ENCODE measurements at places on chromosomes 6 and 20.

DNA sequence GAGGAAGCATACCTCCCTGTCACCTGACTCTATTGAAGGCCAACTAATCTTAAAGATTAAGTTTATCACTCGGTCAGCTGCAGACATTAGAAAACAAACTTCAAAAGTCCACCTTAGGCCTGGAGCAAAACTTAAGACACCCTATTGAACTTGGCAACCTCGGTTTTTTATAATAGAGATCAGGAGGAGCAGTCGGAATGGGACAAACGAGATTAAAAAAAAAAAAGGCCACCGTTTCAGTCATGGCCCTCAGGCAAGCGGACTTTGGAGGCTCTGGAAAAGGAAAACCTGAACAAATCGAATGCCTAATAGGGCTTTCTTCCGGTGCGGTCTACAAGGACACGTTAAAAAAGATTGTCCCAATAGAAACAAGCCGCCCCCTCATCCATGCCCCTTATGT lies 7.2 kb upstream of the PRR18 start:
- DNase-seq, result no peak

- DNase-seq, result no peak
Observed at GRCh38 chr20:10707068-10707467, 33.3 kb upstream of the JAG1 start.

DNA sequence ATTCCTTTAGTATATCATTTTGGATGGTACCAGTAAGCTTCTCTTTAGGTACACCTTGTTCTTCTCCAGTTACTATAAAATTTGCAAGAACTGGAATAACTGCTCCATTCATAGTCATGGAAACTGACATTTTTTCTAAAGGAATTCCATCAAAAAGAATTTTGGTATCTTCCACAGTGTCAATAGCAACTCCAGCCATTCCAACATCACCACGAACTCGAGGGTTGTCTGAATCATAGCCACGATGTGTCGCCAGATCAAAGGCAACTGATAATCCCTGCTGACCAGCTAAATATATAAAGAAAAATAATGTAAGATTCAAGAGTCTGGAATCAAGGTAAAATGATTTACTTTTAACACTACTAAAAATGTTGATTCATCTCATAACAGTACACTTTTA lies 5.3 kb downstream of the MMUT start:
- DNase-seq, result no peak

DNA sequence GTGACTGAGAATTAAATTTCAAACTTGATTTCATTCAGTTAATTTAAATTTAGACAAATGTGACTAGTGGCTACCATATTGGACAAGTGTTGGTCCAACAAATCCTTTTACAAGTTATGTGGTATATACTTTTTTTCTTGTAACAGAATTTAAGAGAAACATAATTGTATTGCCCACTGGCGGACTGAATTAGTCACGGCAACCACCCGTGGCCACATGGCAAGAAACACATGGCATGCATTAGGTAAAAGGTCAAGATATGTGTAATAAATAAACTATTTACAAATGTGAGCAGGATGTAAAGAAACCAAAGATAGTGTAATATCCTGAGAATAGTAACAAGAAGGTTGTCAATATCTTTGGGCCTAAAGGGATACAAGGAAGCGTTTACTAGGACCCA lies 91.2 kb downstream of the LCA5 start:
- no peak for DNase-seq

DNA sequence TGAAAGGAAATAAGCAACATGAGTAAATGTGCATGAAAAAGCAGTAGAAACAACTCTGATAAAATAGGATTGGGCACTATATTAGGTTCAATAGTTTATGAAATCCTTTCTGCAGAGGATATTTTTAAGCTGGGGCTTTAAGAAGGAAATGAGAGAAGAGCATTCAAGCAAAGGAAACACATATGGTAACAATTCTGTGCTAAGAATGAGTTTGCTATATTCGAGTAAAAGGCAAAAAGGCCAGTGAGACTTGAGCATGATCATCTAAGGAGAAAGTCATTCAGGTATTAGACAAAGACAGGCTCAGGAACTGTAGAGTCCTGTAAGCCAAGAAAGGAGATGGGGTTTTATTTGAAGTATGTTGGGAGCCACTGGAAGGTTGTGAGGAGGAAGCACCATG lies 387.1 kb upstream of the FLRT3 start:
- DNase-seq, result no peak

DNA sequence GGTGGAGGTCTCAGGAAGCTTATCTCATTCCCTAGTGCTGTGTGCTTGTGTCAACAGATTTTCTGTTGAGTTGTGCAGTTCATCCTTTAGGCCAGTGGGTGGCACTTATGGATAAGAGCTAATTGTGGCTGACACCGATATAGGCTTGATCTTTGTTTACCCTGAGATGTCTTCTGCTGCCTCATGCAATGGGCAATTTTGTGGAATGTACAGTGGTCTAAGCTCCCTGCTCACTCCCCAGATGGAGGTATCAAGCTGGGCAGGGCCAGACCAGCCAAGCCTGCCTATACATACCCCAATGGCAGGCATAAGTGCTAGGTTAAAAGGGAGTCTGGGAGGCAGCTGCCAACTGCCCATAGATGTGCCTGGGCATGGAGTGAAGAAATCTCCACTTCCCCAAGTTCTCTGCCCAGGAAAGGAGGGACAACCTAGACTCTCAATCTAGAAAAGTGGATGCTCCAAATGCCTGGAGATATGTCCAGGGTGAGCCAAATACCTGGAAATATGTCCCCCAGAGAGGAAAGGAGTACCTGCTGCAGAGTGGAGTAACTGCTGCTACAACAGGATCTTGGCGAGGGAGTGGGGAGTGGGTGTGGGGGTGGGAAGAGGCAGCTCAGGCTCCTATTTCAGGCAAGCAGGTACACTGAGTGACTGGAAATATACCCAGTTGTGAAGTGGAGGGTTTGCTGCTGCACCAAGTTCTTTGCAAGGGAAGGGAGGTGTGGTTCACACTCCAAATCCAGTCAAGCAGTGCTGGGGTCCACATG lies 53.2 kb upstream of the ARG1 start:
- DNase-seq, result no peak

GRCh38 chr6:21639316-21639715 lies 45.8 kb downstream of the SOX4 start:
- no peak for DNase-seq

Data from nucleus accumbens (tissue), 56 donors.